ENCODE measurements at places on chromosomes 4 and X.

GRCh38 chrX:110317061-110317819 lies 645 bp downstream of the AMMECR1 start:
- peak; percentile 0 for DNase-seq
- H3K27me3 ChIP-seq: peaks cover 2% of the 10 kb centered on the region
- peaks cover 2% of the 10 kb centered on the region for H3K4me1 ChIP-seq
- peak overlapping the region; percentile 92 for H3K4me3 ChIP-seq

DNA sequence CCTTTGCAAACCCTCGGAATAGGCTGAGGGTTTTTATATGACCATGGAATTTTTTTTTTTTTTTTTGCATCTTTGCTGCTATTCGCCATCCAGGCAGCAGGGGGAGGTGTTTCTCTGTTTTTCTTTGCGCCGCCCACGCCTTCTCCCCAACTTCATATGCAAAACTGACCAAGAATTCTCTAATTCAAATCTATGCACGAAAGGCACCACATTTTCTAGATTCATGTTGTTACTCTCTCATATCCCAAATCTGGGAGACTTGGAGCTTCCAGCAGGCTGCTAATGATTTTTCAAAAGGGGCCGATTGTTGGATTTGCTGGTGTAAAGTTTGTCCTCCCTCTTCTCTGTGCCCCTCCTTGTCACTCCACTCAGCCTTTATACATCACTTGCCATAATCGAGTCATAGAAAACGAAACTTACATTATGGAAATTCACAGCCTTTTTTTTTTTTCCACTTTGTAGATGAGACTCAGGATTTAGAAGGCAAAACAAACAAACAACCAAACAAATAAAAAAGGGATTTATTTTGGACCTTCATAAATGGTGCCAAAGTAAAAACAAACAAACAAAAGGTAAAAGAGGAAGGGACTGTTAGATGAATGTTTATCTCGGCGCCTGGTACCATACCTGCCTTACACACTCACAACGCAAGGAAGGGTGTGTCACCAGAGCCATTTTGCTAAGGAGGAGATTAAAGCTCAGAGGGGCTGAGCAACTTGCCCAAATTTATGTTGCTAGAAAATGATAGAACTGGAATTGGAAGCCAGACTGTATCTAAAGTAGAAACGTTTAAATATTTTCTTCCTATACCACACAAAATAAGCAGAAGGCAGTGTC lies 29.3 kb upstream of the BOD1L1 start:
- H3K36me3 ChIP-seq: no peaks in the 10 kb centered on the region
- no peaks in the 10 kb centered on the region for H3K27me3 ChIP-seq
- peak; percentile 45 for DNase-seq
- H3K4me1 ChIP-seq: peaks cover 8% of the 10 kb centered on the region
- H3K4me3 ChIP-seq: no peak overlapping the region

GRCh38 chrX:107493141-107493540 lies 43.7 kb downstream of the FRMPD3 start:
- no peaks in the 10 kb centered on the region for H3K27me3 ChIP-seq
- no peak overlapping the region for H3K27ac ChIP-seq
- H3K4me1 ChIP-seq: no peaks in the 10 kb centered on the region

DNA sequence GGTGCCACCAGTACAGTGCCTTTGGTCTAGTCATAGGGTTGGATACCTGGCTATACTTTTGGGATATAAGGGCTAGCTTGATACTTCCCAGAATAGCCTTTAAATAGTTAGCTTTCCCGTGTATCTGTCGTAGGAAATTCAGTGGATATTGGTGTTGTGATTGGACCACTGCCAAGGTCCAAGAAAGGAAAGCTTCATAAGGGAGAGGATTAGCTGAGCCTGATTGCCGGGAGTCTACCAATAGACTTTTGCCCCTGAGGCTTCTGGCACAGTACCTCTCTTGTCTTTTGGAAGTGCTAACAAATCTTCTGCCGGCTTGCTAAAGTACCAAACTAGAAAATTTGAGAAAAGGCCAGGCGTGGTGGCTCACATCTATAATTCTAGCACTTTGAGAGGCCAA lies 350.6 kb downstream of the CHIC1 start:
- no peak overlapping the region for H3K27ac ChIP-seq
- no peaks in the 10 kb centered on the region for H3K27me3 ChIP-seq
- no peak for DNase-seq
- no peak overlapping the region for H3K4me3 ChIP-seq
- peaks cover 25% of the 10 kb centered on the region for H3K4me1 ChIP-seq
- no peaks in the 10 kb centered on the region for H3K36me3 ChIP-seq

- no peak for DNase-seq
- no peaks in the 10 kb centered on the region for H3K27me3 ChIP-seq
- H3K4me3 ChIP-seq: no peak overlapping the region
- H3K36me3 ChIP-seq: no peaks in the 10 kb centered on the region
- H3K27ac ChIP-seq: no peak overlapping the region
Measured at GRCh38 chrX:30779453-30780030, 109.5 kb downstream of the TAB3 start.

- no peaks in the 10 kb centered on the region for H3K36me3 ChIP-seq
- no peaks in the 10 kb centered on the region for H3K27me3 ChIP-seq
- no peak overlapping the region for H3K4me3 ChIP-seq
- H3K27ac ChIP-seq: no peak overlapping the region
Measured at GRCh38 chrX:122788216-122788615, 395.9 kb upstream of the GRIA3 start.
